ENCODE measurements at places on chromosomes 5 and 9. TPM values are rescaled to one million over a fixed set of nuclear protein-coding genes. Genes with fewer than 3 reads are reported as not detected.

The TMEM8B gene
- total RNA-seq: 2.8 TPM

- no peak for DNase-seq
Observed at GRCh38 chr5:72179816-72180440, 72.7 kb downstream of the MAP1B start.

- DNase-seq: no peak
Observed at GRCh38 chr5:106454651-106455415, 1215.9 kb downstream of the EFNA5 start.

The INSYN2B gene
- not detected for total RNA-seq

The DNAI1 gene
- total RNA-seq: not detected

- no peak for DNase-seq
Observed at GRCh38 chr9:123300554-123300953, 32.2 kb upstream of the STRBP start.
